ENCODE measurements at places on chromosomes 7 and 10.
A peak's percentile ranks its signal among the peaks of the same experiment; 100 is the strongest.

- no peak for DNase-seq
These were observed 270.6 kb downstream of the AUTS2 start for GRCh38 chr7:69868921-69869320.

GRCh38 chr10:86659721-86660453 lies 5.5 kb downstream of the OPN4 start:
- no peak for DNase-seq

- DNase-seq: no peak
These were observed 4.8 kb upstream of the LIPA start for GRCh38 chr10:89256340-89256739.

DNA sequence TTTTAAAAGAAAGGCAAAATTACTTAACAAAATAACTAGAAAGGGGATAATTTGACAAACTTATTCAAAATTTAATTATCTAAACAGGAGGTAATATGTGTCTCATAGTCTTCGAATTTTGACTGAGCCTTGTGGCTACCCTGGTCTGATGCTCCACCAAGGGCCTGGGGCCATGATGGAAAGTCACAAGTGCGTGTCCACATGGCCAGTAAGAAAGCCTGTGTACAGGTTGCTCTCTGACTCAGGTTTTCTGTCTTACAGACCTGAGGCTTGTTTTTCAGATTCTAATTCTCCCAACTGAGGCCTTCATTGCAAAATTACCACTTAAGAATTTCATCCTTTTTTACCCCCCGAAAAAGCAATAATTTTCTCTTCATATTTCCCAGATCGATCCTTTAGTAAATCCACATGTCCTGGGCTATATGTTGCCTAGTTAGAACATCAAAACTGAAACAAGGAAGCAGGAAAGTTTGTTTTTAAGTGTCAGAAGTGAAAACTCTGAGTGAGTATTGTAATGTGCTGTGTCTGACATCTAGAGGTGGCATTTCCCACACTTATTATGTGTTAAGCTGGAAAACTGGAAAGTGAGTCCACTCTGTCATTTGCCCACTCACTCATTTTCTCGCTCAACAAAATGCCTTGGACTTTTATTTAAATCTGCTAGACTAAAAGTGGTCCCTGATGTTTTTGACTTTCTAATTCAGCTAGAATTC lies 10.0 kb downstream of the CYP3A43 start:
- no peak for DNase-seq

- DNase-seq: no peak
These were observed at the start of gene GPR141 for GRCh38 chr7:37683246-37684120. GPR141 (plus strand) TSS chr7:37683766; CDS start chr7:37740394, 56,628 bp downstream.

GRCh38 chr10:13296476-13296875 lies 3.4 kb downstream of the PHYH start:
- DNase-seq: no peak

DNA sequence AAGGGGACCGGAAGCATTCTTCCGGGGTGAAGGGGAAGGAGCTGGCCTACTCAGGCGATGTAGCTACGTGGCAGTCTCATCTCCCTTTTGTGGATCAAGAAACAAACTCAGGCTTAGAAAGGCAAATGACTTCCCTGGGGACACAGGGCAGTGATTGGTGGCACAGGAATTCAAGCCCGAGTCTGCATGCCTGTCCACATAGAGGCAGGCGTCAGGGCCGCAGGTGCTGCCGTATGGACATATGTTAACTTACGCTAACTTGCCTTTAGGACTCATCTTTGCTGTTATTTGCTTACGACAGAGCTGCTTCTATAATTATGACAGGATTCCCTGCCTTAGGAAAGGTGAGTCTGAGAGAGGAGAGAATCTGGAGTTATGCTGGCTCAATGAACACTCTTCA lies 42.3 kb upstream of the KLF6 start:
- no peak for DNase-seq

- peak; percentile 92 for DNase-seq
These were observed 7.3 kb downstream of the MAFK start for GRCh38 chr7:1537535-1538412.

DNA sequence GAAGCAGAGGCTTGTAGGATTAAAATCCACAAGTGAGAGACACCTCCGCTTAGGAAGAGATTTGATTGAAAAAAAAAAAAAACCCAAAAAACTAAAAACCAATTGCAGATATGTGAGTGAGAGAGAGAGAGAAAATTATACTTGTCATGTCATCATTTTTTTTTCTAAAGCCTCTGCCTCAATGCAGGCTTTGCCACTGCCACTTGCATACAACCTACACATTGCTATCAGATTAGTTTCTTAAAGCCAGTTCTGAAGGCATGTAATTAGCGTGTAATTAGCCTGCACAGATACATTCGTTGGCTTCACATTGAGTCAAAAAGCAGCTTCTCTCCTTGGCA lies 86.1 kb upstream of the MTPN start:
- no peak for DNase-seq

DNA sequence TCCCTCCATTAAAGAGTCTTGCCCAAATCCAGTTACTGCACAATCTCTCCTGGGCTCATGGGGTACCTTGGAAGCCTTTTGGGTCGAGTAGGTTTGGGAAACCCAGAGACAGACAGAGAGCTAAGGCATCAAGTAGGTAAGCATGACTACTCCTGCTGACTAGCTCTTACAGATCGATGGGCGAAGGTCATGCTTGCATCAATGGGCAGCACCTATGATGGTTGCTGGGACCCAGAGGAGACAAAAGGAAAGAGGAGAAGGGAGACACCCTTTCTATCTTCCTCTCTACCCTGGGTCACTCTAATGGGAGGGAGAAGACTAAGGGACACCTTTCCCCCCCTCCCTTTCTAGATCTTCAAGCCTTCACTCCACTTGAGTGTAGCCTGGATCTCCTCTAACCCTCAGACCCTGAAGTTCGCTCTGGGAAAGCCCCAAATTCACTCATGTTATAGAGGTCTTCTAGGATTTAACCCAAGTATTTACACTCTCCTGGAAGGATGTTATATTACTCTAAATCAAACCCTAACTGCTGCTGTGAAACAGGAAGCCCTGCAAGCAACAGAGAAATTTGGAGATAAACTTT lies 31.6 kb upstream of the ZNF746 start:
- no peak for DNase-seq

DNA sequence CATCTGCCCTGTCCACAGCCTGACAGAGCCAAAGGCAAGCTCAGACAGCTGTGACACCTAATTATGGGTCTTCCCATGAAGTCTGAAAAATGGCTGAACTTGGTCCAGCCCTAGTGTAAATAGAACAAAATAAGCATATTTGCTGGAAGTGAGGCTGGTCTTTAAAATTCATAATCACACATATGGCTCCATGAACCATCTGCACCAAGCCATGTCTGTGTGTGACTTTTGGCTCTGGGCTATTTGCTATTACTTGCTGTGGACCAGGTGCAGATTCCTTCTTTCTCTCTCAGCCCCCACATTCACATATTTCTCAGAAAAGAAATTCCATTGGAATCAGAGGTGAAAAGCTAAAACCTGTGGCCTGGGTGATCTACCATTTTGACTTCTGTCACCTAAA lies 175.9 kb downstream of the PDE1C start:
- no peak for DNase-seq

DNA sequence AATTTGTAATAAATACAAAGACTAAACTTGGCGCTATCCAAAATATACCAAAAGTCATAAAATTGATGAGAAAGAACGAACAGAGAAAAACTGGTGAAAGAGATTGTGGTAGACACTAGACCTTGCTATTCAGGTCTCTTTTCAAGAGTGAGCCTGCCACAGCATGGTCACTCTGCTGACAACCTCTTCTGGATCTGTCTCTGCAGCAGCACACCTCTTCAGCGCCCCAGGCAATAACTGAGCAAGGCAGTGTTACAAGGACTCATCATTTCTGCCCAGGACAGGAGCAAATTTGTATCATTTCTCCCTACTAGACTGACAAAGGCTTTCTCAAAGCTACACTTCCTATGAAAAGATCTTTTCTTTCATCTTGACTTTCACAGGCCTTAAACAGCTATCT lies 976.0 kb downstream of the DNAJB9 start:
- no peak for DNase-seq

DNA sequence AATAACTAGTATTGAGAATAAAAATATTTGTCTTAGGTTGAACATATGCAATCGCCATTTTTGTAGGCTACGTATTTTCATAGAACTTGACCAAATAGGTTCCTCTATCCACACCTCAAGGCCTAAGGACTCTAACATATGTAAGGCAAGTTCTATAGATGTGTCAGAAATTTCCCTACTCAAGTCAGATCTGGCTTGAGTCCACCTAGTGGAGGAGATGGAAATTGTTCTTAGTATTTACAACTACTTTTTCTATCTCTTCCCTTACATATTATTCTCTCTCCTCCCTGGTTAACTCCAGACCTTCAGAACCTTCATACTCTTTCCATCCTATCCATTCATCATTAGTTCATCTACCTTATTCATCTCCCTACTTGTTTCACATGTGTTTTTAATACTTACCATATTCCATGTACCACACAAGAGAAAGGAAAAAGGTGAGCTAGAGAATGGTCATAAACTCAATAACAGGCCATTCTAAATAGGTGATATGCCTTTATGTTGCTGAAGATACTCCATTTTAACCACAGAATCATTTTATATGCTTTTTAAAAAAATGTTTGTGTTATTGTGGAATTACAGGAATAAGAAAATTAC lies 174.5 kb upstream of the HDAC9 start:
- DNase-seq: peak; percentile 22

- DNase-seq: no peak
These were observed 32.2 kb upstream of the COL13A1 start for GRCh38 chr10:69769395-69769992.

DNA sequence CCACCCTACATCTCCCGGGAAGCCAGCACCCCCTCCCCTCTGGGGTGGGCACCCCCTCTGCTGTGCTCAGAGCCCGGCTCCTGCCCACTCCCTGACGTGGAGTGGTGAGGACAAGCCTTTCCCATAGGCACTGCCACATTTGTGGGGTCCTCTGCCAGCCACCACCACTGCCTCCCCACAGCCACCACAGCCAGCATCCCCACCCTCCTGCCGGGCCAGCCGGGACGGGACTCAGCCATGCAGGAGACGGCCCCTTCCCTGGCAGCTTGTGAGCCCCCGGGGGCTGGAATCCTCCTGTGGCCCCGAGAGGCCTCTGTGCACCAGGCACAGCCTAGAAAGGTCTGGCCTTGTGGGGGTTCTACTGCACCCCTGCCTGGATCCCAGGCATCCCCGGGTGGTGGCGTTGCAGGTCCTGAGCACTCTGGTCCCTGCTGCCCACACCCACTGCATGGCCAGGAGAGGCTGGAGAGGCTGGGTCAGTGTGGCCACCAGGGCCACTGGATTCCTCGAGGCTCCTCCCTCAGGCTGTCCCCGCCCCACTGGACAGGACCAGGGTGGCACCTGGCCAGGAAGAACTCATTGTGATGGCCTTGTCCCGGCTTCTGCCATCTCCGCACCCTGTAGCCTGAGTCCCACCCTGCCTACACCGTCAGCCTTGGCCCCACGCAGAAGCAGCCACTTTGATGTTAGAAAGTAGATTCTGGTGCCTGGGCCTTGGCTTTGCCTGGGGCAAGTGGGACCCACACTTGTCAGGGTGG lies 148.0 kb downstream of the EBF3 start:
- no peak for DNase-seq

DNA sequence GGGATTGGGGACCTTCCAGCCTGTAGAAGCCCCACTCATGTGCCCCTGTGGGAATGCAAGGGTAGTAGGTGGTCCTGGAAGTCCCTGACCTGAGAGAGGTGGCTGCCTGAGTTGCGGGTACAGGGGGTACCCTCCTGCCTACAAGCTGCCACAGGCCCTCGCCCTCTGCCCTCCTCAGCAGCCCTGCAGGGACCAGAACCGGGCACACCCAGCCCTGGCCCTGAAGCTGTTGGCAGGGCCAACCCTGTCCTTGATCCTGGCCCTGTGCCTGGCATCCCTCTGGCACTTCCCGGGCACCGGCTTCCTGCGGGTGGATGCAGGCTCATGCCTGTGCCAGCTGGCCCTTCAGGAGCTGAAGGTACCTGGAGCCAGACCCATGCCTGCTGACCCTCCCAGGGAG lies 54.9 kb upstream of the ELN start:
- DNase-seq: no peak

GRCh38 chr10:23405540-23405939 lies 33.3 kb upstream of the OTUD1 start:
- no peak for DNase-seq

DNA sequence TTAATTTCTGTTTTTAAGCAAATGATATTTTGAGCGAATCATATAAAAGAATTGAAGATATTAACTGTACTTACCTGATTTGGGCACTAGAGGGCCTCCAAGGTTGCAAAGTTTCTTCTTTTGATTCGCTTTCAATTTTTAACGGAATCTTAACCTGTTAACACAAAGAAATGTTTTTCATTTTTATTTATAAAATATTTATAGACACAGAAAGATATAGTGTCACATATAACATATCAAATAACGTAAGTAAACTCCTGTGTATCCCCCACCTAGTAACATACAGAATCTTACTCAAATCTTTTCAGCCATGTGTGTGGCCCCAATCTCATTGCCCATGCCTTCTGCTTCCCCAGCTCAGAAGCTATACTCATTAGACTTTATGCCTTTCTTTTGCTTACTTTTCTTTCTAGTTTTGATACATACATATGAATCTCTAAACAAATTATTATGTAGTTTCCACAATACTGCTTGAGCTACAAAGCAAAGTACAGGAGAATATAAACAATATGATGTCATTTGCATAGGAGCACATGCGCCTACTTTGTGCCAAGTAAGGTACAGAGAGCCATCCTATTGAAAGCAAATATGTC lies 49.5 kb upstream of the ZPBP start:
- DNase-seq: peak; percentile 55

DNA sequence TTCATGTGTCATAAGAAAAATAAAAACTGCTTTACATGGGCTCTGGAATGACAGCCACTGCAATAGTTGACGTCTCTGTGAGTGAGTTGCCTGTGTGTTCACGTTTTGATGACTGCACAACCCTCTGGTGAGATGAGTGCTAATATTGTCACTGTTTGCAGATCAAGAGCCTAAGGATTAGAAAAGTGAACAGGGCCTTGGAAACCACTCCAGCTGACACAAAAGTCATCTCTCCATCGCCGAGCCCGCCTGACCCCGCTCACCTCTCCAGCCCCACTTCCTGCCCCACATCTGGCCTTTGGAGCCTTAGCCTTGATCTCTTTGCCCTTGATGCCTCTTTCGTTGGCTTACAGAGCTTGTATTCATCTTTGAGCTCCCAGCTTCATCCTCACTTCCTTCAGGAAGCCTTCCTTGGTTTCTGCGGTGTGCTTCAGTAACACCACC lies 351.7 kb downstream of the TCERG1L start:
- DNase-seq: no peak

Measured in K562 (cell line).